Choroid plexus epithelial cell (primary cell): ENCODE measurements at places on chromosomes 12 and 14.

GRCh38 chr14:49972131-49972671 is 79.3 kb downstream of the ARF6 start:
- DNase-seq, result peak; percentile 61

- peak; percentile 56 for DNase-seq
These were observed 14.6 kb upstream of the DDHD1 start for GRCh38 chr14:53167602-53168328.

DNA sequence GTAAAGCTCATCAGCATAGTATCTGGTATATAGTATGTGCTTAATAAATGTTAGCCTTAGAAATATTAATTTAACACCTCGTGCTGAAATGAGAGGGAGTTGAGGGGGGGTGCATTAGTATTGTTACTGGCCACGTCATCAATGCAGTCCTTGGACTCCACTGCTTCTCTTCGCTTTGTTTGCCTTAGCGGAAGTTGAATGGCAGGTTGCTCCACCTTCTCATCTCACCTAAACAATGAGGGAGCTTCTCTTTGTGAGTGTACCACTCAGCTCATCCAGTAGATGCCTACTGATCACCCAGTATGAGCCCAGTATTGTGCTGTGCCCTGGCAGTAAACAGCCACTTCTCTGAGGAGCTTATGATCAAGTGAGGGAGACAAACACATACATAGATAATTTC is 4.5 kb downstream of the TMEM117 start:
- DNase-seq, result no peak

DNA sequence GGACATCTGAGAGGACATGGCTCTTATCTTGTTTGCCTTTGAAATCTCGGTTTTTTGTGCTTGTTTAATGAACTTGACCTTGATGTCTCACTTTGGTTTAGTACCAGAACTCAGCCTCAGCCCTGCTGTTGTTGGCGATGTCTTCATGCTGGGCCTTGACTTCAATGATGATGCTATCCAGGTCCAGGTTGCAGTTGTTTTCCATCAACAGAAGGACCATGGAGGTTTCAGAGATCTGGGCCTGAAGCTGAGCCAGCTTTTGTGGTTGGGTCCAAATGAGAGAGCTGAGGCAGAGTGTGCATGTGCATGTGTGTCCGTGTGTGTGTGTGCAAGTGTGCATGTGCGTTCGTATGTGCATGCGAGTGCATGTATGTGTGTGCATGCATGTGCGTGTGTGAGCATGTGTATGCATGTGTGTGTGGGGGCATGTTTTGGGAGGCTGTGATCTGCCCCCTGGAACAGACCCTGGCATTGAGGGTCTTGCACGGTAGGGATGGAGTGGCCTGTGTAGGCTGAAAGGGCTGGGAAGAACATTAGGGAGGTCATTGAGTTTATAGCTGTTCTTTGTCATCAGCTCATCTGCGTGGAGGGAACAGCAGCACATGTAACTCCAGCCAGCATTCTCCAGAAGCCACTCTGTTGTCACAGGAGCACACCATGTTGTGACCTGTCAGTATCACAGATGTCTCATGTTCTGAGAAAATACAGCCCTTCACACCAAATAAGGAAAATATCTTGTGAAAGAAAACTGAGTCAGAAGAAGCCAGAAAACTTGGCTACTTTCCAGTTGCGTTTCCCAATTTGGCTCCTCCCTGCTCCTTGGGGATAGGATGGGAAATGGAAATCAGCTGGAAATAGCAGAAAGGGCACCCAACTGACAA is 10.0 kb upstream of the KRT82 start:
- DNase-seq, result peak; percentile 91

- no peak for DNase-seq
These were observed 12.5 kb upstream of the KRT82 start for GRCh38 chr12:52418576-52419110.

DNA sequence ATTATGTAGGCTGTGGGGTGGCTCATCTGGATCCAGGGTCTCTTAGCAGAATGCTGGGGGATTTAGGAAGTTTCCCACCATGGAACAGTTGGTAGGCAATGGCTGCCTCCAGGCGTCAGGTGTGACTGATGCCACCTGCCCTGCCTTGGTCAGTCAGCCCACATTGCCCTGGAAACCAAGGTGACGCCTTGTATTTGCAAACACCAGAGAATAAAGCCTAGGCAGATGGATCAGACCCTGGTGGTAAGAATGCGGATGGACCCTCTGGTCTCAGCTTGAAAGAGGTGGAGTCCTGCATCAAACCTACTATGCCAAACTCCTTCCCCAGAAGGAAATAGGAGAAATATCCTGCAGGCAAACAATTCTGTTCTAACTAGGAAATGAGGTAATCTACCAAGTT is 38.2 kb downstream of the NCKAP5L start:
- no peak for DNase-seq

DNA sequence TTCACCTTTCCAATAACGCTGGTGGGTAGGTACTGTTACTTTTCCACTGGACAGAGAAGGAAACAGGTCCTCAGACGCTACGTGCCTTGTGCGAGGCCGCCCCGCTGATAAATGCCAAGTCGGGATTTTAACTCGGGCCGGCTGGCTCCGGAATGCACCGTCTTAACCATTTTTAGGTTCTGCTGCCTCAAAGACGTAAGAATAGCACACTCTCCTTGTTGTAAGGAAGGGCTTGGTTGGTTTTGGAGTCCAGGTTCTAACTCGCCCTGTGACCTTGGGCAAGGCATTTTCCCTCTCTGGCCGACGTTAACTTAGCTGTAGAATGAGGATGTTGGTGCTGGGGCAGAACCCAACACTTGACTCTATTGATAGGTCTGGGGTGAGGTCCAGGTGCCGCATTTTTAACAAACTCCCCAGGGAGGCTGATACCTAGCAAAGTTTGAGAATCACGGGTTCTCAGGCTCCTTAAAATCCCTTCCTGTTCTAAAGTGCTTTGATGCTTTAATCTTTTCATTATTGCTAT is 814 bp downstream of the ANKRD13A start:
- DNase-seq, result peak; percentile 49

- no peak for DNase-seq
These were observed 77.5 kb downstream of the ELK3 start for GRCh38 chr12:96271469-96272199.

GRCh38 chr12:68499616-68500015 is 111.1 kb upstream of the RAP1B start:
- DNase-seq, result no peak

DNA sequence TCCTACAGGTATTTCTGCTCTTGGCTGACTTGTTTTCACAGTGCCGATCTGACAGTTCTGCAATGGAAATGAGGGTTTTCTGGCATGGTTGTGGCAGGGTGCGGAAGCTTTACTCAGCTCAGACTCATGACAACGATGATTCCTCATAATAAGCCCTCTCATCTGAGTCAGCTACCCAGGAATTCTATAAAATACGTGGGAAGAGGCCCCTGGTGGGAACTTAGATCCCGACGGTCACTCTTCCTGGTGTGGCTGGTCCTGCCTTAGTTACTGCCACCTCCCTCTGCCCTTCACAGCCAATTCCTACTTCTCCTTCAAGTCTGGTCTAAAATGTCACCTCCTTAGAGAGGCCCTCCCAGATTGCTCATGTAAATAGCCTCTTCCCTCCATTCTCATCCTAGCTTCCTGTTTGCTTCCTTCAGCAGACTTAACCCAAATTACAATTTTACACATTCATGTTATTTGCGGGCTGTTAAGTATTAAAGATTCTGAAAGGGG is 104.2 kb upstream of the MAP1LC3B2 start:
- DNase-seq, result peak; percentile 75

DNA sequence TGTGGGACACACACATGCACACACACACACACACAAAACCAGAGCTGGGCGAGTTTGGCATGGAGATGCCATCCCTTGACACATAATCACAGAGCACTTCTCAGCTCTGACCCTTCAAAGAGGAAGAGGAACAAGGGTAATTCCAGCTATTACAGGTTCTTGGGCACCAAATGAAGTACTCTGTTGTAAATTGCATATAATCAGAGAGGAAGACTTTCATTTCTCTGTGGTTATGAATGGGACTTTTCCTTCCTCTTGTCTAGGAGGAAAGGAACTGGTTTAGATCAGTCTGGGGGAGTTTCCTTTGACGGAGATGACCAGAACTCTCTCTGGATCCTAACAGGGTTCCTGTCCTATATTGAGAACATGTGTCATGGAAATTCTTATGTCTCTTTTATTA is 26.4 kb upstream of the FGF6 start:
- no peak for DNase-seq

- peak; percentile 78 for DNase-seq
These were observed 449 bp upstream of the LTBP2 start for GRCh38 chr14:74612350-74613021.

GRCh38 chr12:50390316-50390741 is 6.1 kb downstream of the FAM186A start:
- DNase-seq, result peak; percentile 91

GRCh38 chr12:120497524-120498150 is 1.7 kb downstream of the DYNLL1 start:
- DNase-seq, result peak; percentile 55

- DNase-seq, result no peak
These were observed 256.9 kb downstream of the CACNA1C start for GRCh38 chr12:2309647-2310046.

DNA sequence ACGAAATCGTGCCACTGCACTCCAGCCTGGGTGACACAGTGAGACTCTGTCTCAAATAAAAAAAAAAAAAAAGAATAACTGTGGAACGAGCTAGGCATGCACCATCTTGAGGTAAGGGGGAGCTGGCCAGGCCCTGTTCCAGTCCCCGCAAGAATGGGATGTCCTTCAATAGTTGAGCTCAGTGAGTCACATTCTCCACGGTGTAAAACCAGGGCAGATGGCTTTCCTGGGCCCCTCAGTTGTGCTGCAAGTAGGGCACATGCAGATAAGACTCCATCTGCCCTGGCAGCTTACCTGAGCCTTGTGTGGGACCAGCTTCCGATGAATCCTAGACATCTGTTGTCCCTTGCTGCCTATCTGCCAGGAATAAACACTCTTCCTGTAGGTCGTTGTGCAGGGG is 312.1 kb downstream of the VRK1 start:
- no peak for DNase-seq

GRCh38 chr12:122366685-122367475 is 55.6 kb downstream of the CLIP1 start:
- DNase-seq, result peak; percentile 96

DNA sequence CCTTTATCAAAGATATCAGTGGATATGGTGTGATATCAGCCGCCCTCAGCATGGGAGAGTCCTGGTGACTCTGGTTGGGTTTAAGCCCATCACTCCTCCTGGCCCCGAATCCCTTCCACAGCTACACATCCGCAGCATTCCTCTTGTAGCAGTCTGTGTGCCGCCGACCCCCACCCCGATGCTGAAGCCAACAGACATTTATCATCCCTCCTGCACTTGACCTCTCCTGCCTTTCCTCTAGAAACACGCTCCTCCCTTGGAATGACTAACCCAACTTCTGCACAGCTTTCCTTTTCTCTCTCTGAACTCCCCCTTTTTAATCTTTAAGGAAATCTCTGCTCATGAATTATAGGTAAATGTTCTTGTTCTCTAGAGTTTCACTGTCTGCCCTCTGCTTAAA is 250.9 kb upstream of the FOXN3 start:
- no peak for DNase-seq

DNA sequence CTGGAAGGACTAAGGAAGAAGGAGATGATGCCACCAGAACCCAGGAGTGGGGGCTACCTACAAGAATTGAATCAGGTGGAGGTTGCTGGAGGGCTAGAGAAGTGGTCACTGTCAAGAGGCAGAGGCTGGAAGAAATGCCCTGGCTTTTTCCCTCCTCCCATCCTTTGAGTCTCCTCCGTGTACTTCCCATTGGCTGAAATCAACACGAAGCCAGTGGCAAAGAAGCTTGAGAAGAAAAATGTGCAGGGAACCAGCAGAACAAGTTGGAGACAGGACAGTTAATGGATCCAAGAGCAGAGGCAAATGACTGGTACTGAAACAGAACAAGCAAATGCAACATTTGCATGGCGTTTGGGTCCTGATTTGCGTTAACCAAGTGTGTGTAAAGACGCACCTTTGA is 9.1 kb upstream of the FBLN5 start:
- DNase-seq, result no peak

DNA sequence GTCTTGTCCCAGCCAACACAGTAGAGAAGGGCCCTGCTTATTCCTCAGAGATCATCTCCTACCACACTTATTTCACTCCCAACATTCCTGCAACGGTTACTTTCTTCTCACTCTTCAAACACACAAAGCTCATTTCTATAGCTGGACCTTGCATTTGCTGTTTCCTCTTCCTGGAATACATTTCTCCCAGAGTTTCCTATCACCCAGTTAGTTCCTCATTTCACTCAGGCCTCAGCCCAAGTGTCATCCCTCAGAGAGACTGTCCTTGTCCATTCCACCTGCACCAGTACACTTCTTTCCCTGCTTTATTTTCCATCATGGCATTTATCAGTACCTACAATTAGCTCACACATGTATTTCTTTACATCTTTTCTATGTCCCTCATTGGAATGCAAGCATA is 14.7 kb upstream of the STK38L start:
- no peak for DNase-seq

DNA sequence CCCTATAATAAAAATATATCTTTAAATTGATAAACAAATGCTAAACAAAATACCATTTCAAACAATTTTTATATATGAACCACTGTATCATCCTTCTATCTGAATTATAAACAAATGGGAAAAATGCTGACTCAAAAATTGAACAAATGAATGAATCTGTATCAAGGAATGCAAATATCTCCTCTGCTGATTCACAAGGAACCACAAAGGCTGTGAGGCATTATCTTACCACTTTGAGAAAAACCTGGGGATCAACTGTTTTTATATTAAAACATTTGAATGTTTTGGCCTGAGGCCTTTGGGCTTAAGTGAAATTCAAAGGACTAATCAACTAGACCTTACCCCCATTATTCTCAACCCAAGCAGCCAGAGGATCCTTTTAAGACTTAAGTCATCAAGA is 86.3 kb downstream of the EML5 start:
- peak; percentile 1 for DNase-seq

- no peak for DNase-seq
These were observed 10.7 kb downstream of the VDR start for GRCh38 chr12:47894068-47894467.

DNA sequence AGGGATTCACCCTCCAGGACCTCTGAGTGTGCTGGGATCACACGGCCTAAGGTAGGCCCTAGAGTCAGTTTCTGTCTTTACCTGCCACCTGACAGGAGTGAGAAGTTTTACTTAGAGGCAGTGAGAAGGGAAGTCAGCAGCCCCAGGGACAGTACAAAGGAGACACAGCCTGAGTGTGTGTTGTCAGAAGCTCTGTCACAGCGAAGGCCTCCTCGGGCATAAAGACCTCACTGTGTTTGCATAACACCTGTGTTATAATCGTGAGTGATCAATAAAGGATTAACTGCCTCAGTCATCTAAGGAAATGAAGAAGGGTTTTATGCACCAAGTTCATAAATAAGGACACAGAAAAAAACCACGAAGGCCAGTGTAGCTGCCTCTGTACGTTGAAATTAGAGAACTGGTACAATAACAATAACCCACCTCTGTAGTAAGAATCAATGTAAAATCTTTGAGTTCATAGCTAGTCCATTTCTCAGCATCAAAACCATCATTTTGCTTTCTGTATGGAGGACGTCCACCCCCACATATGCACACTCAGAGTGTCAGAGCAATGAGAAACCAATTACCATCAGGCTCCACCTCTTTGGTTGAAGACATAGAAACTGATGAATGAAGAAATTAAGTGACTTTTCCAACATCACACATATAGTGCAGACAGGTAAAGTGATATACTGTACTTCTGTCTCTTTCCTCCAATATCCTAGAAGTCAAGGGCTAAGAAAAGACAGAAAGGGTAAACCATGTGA is 159.3 kb downstream of the DAD1 start:
- no peak for DNase-seq

GRCh38 chr14:106372870-106373652 is 846.7 kb downstream of the TMEM121 start:
- DNase-seq, result no peak
